Naive thymus-derived CD4-positive, alpha-beta T cell (primary cell): ENCODE measurements at places on chromosomes 4 and X.
A peak's percentile ranks its signal among the peaks of the same experiment; 100 is the strongest.

DNA sequence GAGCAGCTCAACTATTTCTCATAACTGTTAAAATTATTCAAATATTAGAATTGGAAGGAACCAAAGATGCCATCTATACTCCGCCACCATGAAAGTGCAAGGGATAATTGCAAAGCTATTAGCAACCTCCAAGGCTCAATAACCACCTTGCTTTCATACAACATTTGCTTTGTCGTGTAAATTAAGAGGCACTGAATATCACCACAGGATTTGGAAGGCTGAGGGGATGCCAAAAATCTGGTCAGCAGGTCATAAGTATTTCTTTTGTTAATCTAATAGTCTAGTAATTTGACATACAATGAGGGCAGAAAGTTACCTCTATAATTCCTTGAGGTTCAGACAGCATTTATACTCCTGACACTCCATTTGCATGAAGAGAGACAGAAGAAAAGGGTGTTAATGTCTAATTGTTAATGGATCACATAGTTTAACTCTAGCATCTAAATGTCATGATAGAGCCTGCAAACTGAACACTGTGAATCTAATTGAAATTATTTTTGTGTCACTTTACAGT is 200.9 kb upstream of the DIAPH2 start:
- H3K4me3 ChIP-seq, result no peak overlapping the region
- no peaks in the 10 kb centered on the region for H3K27me3 ChIP-seq
- no peak for DNase-seq
- no peaks in the 10 kb centered on the region for H3K36me3 ChIP-seq

DNA sequence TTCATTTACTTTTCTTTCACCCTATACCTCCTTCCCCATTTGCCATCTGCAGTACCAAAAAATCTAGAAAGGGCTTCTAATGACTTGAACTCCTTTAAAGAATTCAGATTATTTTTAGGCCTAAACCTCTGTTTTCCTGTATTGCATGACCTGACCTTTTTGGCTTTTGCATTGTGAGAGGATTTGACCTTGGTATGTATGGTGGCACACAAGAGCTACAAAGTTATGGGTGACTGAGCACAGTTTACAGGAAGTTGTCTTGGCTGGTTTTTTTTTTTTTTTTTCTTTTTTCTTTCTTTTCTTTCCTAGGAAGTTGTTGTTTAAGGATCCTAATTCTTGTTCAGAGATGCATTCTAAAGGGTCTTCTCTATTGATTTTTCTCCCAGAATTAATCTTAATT is 32.0 kb upstream of the MTMR8 start:
- no peaks in the 10 kb centered on the region for H3K36me3 ChIP-seq
- H3K27ac ChIP-seq, result no peak overlapping the region
- no peaks in the 10 kb centered on the region for H3K27me3 ChIP-seq

- no peak for DNase-seq
- peaks cover 4% of the 10 kb centered on the region for H3K36me3 ChIP-seq
- H3K4me1 ChIP-seq, result peaks cover 15% of the 10 kb centered on the region
- no peak overlapping the region for H3K27ac ChIP-seq
- H3K27me3 ChIP-seq, result no peaks in the 10 kb centered on the region
- H3K4me3 ChIP-seq, result no peak overlapping the region
Observed at GRCh38 chr4:13481569-13481968, 2.6 kb downstream of the RAB28 start.

DNA sequence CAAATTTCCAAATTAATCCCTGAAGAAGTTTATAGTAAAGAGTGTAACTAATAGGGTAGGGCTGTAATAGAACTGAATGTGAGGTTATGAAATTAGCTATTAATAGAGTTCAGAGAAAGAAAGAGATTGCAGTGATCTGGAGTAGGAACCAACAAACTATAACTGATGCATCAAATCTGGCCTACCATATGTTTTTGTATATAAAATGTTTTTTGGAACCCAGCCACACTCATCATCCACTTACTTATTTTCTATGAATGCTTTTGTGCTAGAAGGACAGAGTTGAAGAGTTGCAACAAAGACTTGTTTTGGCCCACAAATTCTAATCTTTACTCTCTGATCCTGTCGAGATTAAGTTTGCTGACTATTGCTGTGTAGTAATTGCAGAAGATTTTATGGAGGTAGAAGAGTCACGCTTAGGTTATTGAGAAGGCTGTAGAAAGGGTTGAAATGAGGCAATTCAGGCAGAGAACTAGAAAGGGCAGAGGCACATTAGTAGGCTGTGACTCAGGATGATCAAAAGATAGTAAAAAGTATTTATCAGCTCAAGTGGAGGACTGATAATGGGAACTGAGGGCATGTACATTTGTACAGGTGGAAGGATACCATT is 298.7 kb upstream of the EMCN start:
- no peak for DNase-seq
- no peaks in the 10 kb centered on the region for H3K4me1 ChIP-seq
- no peak overlapping the region for H3K27ac ChIP-seq
- no peak overlapping the region for H3K4me3 ChIP-seq
- no peaks in the 10 kb centered on the region for H3K27me3 ChIP-seq
- no peaks in the 10 kb centered on the region for H3K36me3 ChIP-seq

- H3K27ac ChIP-seq, result no peak overlapping the region
- no peaks in the 10 kb centered on the region for H3K27me3 ChIP-seq
- no peaks in the 10 kb centered on the region for H3K4me1 ChIP-seq
- no peak overlapping the region for H3K4me3 ChIP-seq
Observed at GRCh38 chr4:92305878-92306520, 2.2 kb downstream of the GRID2 start.

DNA sequence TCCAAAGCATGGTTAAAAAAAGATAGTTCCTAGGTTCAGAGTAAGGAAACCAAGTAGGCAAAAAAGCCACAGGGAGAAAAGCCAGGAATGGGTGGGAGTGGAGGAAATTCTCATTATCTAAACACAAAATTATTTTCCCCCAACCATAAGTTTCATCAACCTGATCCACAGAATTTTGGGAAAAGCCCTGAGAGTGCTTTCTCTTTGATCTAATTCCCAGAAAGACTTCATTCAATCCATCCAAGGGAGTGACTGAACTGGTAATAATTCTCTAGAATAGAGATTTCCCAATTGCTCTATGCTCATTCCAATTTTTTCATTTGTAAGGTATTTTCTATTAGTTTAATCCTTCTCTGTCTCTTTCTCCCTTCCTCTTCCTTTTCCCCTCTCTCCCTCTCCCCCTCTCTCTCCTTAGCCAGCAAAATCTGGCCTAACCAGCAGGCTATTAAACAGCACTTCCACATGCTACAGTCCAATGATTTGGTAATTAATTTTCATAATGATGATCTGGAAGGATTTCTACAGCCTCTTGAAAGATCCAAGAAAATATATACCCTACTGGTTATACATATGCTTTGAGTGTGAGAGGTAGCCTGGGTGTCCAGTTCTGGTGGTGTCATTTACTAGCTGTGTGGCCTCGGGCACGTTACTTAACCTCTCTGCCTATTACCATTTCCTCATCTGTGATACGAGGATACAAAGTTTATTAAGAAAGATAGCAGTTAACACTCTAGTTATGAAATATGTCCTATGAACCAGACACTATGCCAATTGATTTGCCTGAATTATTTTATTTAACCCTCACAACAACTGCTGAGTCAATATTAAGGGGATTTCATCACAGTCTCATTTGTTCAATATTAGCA is 251.5 kb upstream of the RASGEF1B start:
- H3K4me1 ChIP-seq, result no peaks in the 10 kb centered on the region
- no peak overlapping the region for H3K27ac ChIP-seq
- no peak for DNase-seq
- no peaks in the 10 kb centered on the region for H3K27me3 ChIP-seq
- H3K36me3 ChIP-seq, result no peaks in the 10 kb centered on the region

DNA sequence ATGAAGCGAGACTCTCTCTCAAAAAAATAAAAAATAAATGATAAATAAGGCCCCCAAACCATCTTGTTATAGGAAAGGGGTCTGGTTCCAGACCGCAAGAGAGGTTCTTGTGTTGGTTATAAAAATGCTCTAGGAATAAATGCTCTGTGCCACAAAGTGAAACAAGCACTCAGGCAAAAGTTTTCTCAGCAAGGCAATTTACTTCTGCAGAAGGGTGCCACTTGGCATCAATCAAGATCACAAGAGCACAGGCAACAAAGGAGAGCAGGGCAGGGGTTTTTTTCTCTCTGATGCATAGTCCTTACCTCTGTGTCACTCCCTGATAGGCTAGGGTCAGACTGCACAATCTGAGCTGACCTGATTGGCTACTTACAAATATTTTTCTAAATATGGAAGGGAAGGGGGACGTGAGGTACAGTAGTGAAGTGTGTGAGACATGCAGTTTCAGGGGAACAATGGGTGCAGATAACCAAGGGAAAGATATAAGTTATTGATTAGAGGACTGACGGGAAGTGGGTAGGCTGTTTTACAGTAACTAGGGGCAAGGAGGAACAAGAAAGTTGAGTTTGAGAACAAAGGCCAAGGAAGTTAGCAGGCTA is 29.8 kb upstream of the FUNDC1 start:
- H3K36me3 ChIP-seq, result no peaks in the 10 kb centered on the region
- no peak overlapping the region for H3K27ac ChIP-seq
- no peaks in the 10 kb centered on the region for H3K27me3 ChIP-seq
- H3K4me1 ChIP-seq, result no peaks in the 10 kb centered on the region
- no peak for DNase-seq
- H3K4me3 ChIP-seq, result no peak overlapping the region

DNA sequence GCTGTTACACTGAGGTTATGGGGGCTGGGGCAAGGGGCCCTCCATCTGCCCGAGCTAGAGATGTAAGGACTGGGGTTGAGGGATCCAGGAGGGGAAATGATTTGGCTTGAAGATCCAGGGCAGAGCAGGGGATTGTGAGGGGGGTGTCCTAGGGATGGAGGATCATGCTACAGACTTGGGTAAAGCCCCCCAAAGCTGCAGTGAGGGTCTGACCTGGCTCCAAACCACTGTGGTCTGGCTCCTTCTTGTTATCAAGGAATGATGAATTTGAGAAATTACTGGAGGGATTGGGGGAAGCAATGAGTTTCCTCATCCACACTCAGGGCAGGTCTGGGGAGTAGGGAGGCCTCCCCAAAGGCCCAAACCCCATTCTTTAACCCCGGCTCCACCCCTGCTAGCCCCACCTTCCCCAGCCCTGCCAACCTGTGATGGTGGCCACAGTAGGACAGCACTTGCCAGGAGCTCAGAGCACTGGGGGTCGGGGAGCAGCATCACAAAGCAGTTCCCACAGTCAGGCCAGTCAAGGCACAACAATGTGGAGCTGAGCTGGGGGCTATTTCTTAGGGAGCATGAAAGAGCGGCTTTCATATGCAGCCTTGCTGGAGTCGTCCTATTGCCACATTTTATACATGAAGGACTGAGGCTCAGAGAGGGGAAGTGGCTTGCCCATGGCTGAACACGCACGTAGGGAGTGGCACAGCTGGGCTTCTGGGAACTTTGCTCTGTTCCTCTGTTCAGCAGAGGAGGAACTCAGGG is 165.5 kb downstream of the EFNB1 start:
- H3K4me1 ChIP-seq, result no peaks in the 10 kb centered on the region
- H3K4me3 ChIP-seq, result no peak overlapping the region
- no peak for DNase-seq
- no peaks in the 10 kb centered on the region for H3K27me3 ChIP-seq
- H3K27ac ChIP-seq, result no peak overlapping the region

DNA sequence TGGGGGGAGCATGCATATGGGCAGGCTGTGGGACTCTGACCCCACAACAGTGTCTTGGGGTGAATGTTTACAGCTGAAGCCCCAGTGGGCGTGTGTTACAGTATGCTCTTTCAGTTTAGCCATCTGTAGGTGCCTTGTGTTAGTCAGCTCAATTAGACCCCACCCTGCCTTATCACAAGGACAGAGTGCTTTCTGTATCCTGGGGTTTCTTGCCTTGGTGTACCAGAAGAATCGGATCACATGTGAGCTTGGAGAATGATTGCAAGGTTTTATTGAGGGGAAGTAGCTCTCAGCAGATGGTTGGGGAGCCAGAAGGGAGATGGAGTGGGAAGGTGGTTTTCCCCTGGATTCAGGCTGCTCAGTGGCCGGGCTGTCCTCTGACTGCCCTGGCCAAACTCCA is 27.3 kb downstream of the SH3BGRL start:
- no peaks in the 10 kb centered on the region for H3K36me3 ChIP-seq
- H3K4me1 ChIP-seq, result no peaks in the 10 kb centered on the region
- H3K27me3 ChIP-seq, result no peaks in the 10 kb centered on the region
- no peak for DNase-seq

DNA sequence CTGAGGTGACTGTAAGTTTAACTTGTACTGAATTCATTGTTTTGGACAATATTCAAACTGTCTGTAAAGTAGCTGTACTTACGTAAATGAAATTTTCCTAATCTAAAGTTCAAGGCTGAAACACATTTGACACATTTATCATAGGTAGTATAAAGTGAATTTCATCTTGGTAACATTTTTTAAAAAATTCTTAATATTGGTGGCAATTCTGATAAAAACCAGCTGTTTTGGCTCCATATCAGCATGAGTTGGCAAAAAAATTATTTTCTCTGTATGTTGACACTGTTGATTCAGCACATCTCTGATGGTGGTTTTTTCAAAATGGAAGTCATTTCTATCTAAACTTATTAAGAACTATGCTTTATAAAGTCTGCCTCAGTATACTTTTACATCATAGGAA is 30.9 kb downstream of the CXorf58 start:
- no peak overlapping the region for H3K27ac ChIP-seq
- H3K27me3 ChIP-seq, result no peaks in the 10 kb centered on the region
- no peaks in the 10 kb centered on the region for H3K36me3 ChIP-seq
- H3K4me3 ChIP-seq, result no peak overlapping the region
- no peaks in the 10 kb centered on the region for H3K4me1 ChIP-seq

- H3K4me3 ChIP-seq, result no peak overlapping the region
- no peak for DNase-seq
- H3K27ac ChIP-seq, result no peak overlapping the region
Observed at GRCh38 chr4:113593400-113594230, 167.9 kb downstream of the CAMK2D start.

- no peaks in the 10 kb centered on the region for H3K36me3 ChIP-seq
- DNase-seq, result no peak
- H3K27ac ChIP-seq, result no peak overlapping the region
- H3K4me1 ChIP-seq, result no peaks in the 10 kb centered on the region
Observed at GRCh38 chr4:15148691-15149090, 146.4 kb downstream of the CPEB2 start.

DNA sequence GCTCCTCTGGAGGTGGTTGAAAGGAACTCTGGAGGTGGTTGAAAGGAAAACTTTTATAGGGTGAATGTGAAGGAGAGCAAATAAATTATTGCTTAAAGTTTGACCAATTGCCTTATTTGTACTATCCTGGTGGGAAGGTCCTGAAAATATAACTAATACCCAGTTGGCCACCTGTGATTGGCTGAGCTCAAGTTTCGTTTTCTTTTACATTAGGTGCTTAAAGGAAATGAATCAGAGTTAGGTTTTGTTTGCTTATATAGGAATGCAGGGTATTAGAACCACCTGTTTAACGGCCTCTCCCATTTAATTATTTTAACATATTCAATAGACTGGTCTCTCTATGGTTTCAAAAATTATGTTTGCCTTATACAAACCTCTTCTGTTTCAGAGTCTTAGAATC is 497.6 kb downstream of the PRR32 start:
- H3K27me3 ChIP-seq, result no peaks in the 10 kb centered on the region
- H3K4me3 ChIP-seq, result no peak overlapping the region
- DNase-seq, result no peak
- no peak overlapping the region for H3K27ac ChIP-seq

GRCh38 chr4:108628411-108628810 is 8.0 kb downstream of the RPL34 start:
- no peaks in the 10 kb centered on the region for H3K27me3 ChIP-seq
- H3K4me3 ChIP-seq, result no peak overlapping the region
- peaks cover 30% of the 10 kb centered on the region for H3K36me3 ChIP-seq

- H3K36me3 ChIP-seq, result no peaks in the 10 kb centered on the region
- no peaks in the 10 kb centered on the region for H3K27me3 ChIP-seq
- H3K27ac ChIP-seq, result no peak overlapping the region
- no peaks in the 10 kb centered on the region for H3K4me1 ChIP-seq
- DNase-seq, result peak; percentile 17
Observed at GRCh38 chrX:39242187-39242586, 440.9 kb downstream of the MID1IP1 start.
